Activated naive CD4-positive, alpha-beta T cell (primary cell): ENCODE measurements at places on chromosomes 6 and 20.

- no peak for DNase-seq
These were observed 63.3 kb downstream of the NPEPL1 start for GRCh38 chr20:58755766-58756449.

DNA sequence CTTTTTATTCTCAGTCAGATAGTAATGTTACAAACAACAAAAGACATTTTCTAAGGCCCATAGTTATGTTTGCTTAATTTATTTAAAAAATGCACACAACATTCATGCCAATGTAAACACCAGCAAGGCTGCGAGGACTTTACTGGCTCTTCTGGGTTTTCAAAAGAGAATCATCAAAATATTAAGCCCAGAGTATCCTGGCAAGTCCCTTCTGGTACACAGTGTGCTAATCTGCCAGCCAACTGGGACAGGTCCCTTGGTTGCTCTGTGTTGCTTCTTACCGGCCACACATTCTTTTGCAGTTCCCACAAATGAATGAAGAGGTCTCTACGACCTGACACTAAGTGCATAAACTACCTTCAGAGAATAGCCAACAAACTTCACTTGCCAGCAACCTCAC, 42.6 kb upstream of the SPDEF start:
- no peak for DNase-seq

DNA sequence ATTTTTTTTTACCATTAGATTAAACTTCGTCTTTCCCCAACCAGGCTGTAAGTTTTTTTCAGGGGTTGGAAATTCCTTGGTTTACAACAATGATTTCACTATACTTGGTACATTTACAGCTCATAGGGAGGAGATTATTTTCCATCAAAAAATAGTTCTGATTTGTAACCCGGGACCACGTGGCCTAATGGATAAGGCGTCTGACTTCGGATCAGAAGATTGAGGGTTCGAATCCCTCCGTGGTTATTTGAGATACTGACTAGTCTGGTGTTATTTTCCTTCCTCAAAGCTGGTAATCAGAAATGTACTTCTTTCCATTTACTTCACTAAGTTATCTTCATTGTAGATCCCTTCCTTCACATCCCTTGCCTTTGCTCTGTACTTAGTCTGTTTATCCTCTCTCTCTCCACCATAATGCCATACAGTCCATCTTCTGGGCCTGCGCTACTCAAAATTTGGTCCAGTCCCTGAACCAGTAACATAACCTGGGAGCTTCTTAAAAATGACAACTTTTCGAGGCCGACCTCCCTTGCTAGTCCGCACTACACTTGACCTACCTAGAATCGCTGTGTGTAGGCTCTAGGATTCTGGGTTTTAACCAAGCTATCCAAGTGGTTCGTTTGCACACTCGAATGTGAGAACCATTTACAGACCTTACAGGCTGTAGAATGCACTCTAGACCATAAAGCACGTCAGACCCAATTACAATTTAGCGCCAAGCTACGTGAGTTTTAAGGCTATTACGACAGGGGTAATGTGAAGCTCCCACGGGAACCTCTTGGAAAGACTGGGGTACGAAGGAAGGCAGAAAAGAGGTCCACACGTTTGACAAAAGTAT, 42.1 kb upstream of the BTN3A2 start:
- peak; percentile 49 for DNase-seq

DNA sequence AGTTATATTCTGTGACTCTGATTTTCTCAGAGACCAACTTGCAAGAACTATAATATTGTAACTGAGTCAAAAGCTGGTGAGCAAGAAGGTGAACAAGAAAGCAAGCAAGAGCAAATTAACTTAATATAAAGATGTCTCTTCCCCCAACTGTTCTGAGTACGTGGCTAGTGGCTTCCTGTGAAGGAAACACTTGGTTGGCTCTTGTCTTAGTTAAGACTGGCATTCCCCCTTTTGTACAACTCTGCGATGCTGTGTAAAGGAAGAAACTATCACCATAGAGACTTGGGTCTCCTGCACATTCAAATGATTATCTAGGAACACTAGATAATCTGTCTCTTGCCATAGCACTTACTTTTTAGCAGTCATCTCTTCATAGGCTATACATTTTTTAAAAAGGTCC, 47.3 kb upstream of the TNFAIP3 start:
- DNase-seq = no peak

GRCh38 chr6:13044390-13044789, 283.9 kb downstream of the TBC1D7 start:
- no peak for DNase-seq

DNA sequence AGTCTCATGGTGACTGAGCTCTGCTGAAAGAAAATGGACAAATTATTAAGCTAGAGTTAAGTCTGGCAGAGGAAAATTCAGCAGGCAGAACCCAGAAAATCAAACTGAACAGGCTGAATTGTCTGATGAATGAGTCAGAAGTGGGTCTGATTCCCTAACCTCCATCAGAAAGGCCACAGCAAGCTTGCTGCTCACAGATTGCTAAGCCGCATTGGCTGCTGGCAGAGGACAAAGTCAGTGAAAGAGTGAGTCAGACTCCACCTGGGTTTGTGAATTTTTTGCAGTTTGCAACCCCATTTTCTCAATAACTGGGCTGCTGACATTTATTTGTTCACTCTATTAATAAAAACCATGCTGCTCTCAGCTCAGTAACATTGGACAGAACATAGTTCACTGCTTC, 191.3 kb downstream of the EPM2A start:
- no peak for DNase-seq

- DNase-seq = no peak
These were observed 148.5 kb upstream of the PDE7B start for GRCh38 chr6:135703007-135703406.

DNA sequence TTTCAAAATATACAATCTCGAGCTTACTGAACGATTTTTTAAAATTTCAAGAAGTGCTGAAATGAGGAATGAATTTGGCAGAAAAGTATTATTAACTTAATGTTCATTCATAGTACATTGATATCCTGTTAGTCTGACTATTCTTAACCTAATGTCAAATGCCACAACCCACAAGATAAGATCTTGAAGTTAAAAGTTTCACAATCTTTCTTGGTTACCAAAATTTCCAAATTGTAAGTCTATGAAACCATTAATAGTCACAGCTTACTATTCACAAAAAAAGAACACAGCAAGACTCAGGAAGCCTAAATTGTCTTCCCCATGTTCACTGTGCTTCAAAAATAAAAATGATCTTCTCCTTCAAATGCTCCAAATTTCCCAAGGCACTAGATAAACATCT, 71.3 kb downstream of the HACE1 start:
- DNase-seq = no peak

GRCh38 chr6:52385074-52385473, 23.1 kb downstream of the PAQR8 start:
- no peak for DNase-seq

DNA sequence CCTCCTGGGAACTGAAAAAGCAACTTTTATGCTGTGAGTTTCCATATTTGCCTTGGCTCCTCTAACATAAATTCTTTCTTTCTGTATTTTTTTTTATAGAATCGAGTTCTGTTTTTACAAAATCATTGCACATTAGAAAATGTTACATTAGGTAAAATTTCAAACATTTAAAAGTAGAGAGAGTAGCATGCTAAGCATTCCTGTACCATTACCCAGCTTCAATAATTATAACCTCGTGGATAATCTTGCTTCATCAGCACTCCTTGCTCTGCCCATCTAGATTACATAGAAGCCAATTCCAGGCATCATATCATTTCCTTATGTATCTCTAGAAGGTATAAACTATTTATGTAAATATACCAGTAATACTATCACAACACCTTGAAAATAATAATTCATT, 15.4 kb upstream of the FBXO30 start:
- no peak for DNase-seq

- DNase-seq = no peak
These were observed 19.3 kb downstream of the MYLK4 start for GRCh38 chr6:2731281-2731909.
